ENCODE measurements at places on chromosomes 3 and 15.
A peak's percentile ranks its signal among the peaks of the same experiment; 100 is the strongest.

GRCh38 chr3:179848711-179849110 is 188.0 kb downstream of the PEX5L start:
- DNase-seq: no peak

- DNase-seq: peak; percentile 60
Measured at GRCh38 chr3:38649500-38650247, at the start of gene SCN5A. Gene SCN5A, minus strand, starts transcription at chr3:38649687. Its CDS starts 16,380 bp downstream, at chr3:38633307.

DNA sequence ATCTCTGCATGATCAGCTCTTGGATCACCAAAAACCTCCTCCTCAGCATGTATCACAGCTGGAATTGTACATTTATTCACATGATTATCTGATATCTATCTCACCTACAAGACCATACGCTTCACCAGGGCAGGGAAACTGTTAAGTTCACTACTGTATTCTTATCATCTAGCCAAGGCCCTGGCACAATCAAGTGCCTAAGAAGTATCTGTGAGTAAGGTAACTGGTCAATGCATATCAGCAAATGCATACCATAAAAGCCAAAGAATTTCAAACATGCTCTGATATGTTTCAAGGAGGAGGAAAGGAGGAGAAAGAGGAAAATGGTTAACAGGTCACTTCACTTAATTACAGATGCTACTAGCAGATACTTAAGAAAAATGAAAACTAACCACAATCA is 158.4 kb downstream of the LIPC start:
- no peak for DNase-seq

GRCh38 chr15:90105521-90105920 is 3.3 kb upstream of the IDH2 start:
- DNase-seq: no peak

GRCh38 chr3:106488331-106488730 is 619.5 kb upstream of the CBLB start:
- no peak for DNase-seq

DNA sequence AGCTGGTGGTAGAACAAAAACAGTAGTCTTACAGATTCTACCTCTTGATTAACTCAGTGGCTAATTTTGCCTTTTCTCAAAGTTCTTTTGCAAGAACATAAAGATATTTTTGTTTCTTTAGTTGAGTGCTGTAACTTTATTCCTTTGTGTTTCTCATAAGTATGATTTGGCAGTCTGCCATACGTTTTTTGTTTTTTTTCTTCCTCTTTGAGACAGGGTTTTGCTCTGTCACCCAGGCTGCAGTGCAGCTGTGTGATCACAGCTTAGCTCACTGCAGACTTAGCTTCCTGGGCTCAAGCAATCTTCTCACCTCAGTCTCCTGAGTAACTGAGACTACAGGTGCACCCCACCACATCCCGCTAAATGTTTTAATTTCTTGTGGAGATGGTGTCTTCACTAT is 22.4 kb downstream of the B3GNT5 start:
- no peak for DNase-seq

All from NCI-H1417 (cell line).